ENCODE measurements at places on chromosomes 5 and 9.
A peak's percentile ranks its signal among the peaks of the same experiment; 100 is the strongest.

DNA sequence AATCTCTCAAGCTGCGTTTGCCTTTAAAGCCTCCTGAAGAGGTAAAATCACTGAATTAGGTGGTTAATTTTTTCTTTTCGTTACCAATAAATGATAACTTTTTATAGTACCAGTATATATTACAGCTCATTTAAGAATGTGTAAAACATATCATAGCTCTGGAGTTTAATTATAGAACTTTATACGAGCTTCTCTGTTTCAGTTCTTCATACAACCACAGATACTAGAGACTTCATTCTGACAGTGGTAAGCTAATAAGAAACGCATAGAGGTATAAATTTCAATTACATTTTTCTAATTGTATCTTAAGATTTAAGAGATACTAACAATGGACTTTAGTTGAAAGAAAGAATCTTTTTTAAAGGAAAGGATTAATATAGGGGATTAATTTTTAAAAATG lies 73.9 kb downstream of the PBX3 start:
- DNase-seq = no peak

DNA sequence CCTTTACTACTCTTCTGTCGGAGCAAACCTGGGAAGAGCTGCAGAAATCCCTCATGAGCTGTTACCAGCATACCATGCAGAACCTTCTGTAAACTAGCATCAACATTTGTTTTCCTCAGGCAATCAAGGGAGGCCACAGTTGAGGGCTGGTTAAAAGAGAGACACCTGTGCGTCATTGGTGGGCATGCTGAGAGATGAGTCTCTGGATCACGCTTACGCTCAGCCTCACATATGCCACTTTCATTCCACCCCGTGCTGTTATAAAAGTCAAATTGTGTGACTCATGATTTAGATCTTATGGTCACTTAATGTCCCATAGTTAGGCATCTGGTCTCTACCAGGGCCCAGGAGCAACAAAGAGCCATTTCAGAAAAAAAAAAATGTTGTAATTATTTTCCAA lies 18.1 kb upstream of the ICE1 start:
- DNase-seq = no peak

GRCh38 chr5:17872204-17872603 lies 237.9 kb downstream of the TAF11L14 start:
- DNase-seq = no peak

- no peak for DNase-seq
These were observed 529 bp upstream of the TPM2 start for GRCh38 chr9:35690294-35690613.

GRCh38 chr9:121700832-121701419 lies 49.5 kb downstream of the DAB2IP start:
- no peak for DNase-seq

GRCh38 chr9:93659044-93659836 lies 82.9 kb downstream of the PHF2 start:
- no peak for DNase-seq

DNA sequence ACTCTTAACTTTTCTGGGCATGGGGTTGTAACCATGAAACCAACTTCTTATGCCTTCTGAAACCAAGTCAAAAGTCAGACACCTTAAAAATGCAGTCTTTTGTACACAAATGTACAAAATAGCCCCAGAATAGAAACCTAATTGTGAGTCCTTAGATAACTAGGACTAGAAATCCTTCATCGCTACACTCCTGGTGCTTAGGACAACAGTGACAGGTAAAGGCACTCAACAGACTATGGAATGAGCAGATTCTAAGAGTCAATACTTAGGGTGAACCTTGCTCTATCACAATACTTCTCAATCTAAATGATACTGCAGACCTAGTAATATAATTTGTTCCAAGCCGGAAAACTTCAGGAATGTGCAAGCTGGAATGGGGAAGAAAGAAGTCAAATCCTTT lies 163.7 kb downstream of the PDE4D start:
- no peak for DNase-seq

GRCh38 chr9:91248707-91249106 lies 113.0 kb downstream of the AUH start:
- no peak for DNase-seq

DNA sequence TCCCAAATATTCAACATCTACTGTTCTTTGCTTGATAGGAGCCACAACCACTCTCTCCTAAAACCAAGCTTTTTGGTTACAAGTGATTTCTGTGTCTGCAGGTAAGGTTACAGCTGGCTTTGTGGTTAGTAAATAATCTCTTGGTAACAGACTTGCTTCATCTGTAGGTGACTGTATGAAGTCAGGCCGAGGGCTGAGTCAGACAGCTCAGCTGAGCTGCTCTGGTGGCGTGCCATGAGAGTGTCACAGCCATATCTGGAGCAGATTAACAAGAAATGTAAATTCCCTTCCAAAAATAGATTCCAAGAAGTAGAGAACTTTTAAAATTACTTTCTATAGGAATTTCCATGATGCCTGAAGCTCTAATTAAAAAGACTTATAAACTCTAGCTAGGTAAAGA lies 23.7 kb upstream of the TAS2R1 start:
- DNase-seq = no peak

- DNase-seq = peak; percentile 24
These were observed 1.1 kb downstream of the FEM1C start for GRCh38 chr5:115543365-115544042.

DNA sequence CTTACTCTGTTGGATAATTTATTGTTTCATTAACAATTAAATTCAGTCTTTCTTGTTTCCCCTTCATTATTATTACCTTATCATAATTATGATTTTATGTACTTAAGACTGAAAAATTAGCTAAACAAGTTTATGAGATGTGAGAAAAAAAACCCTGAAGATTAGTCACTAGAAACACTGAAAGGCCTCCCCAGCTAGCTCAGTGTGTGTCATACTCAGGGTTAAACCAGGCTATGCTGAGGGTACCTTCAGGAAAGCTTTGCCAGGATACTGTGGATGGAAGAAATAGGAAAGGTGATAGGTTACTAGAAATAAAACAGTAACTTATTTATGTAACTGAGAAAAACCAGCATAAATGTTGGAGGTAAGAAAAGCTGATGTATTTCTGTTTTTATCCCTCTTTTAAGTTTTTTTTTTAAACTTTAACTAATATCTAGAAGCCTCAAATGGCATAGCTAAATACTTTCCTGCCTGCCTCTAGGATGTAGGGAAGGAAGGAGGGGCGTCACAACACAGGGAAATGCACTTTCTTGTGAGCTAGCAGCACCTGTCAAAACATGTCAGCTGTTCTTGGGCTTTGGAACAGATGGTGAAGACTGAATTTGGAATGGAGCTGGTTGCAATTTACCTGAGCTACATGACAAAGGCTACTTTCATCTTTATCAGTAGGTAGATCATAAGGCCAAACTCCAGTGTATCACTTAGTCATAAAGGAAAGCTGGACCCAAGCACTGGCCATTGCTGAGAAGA lies 24.2 kb downstream of the NMRK1 start:
- no peak for DNase-seq

DNA sequence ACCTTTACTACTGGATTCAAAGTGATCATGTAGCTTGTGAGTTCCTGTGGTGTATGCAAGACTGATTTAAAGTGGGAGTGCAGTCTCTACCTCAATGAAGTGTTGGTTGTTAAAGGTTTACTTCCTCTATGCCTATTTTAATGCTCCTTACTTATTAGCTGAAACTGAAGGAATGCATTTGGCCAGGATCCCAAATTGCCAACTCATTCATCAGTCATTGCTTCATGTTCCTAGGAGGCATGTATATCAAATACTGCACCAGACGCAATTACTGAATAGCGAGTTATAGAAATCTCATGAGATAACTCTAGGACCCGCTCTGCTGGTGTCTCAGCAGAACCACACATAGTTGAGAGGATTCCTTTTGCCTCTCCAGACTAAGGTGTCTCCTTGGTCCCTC lies 143.0 kb upstream of the RPS23 start:
- DNase-seq = no peak

GRCh38 chr9:115799734-115800133 lies 353.9 kb upstream of the PAPPA start:
- DNase-seq = no peak

DNA sequence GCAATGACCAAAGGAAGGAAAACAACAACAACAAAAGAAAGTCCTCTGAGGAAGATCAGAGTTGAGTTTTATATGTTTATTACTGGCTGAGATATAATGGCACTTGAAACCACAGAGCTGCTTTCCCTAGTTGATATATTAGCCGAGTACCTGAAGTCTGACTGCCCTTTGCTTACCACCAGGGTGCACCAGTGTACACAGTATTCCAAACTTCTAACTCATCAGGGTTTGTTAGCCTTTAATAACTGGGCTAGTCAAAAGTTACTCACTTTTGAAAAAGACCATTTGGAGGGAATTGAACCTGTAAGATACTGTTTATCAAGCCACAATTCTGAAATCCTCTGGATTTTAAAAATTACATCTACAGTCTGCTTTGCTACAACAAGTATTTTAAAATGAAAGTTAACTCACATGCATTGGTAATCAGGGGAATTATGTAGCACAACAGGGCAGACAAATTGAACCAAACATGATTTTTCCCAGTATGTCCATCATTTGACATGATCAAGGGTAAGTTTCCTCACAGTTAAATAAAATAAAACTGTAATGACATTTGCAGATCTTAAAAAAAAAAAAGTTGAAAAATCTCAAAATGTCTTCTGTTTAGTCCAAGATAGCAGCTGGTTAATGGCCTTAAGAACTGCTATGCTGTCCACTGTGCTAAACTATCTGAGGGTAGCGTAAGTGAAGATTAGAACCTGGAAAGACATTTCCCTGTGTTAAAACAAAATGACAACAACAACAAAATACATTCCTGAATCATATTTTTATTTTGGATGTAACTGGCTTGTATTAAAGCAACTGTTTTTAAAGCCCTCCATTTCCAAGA lies 57.3 kb upstream of the C6 start:
- no peak for DNase-seq

GRCh38 chr9:120755810-120756434 lies 37.3 kb downstream of the FBXW2 start:
- peak; percentile 29 for DNase-seq

DNA sequence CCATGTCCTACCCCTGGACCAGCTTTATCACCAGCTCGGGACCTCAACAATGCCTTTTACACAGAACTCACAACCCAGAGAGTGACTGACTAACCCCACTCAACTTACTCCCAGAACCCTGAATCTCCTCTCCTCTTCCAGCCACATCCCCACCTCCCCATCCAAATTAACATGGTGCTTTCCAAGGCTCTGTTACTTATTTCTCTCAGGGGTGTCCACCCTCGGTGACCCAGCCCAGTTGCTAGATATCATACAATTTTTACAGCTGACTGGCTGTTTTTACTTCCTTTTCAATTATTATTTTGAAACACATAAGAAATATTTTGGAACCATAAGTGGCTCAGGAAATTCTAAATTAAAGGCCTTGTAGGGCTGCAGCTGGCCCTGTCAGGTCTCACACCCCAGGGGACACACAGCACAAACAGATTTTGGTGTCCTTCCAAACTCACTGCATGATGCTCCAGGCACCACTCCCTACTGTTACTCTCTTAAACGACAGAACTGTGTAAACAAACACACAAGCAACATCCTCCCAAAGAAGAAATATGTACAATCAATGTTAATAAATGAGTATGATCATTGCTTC lies 180.6 kb downstream of the ADAMTS12 start:
- no peak for DNase-seq

DNA sequence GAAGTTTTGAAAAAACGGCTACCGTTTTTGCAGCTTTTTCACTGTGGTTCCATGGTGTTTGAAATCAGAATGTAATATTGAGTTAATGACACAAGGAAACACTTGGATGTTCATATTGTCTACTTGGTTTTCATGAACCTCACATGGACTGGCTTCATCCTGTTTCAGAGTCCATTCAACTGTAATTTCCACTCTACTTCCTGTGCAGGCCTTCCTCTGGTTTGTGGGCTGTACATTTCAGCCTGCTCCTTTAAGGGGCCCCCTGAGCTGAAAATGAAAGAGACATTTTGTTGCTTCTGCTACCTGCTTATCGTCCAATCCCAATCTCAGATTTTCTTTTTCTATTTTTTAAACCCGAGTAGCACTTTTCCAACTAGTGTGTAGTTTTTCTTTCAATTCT lies 41.8 kb upstream of the CDKN2B start:
- DNase-seq = no peak

DNA sequence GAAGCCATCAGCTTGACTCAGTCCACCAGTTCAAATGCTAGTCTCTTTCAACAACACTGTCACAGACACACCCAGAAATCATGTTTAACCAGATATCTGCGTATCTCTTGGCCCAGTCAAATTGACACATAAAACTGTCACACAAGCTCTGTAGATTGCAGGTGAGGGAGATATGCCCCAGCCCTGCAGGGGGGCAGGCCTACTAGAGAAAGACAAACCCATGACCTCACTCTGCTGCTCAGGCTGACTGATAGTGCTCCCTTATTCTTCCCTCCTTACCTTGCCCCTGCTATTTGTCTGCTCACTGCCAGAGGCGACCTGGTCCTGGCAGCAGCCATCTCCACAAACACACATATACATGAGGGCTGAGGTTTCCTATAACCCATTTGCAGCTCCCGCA lies 351.3 kb downstream of the DRD1 start:
- no peak for DNase-seq

DNA sequence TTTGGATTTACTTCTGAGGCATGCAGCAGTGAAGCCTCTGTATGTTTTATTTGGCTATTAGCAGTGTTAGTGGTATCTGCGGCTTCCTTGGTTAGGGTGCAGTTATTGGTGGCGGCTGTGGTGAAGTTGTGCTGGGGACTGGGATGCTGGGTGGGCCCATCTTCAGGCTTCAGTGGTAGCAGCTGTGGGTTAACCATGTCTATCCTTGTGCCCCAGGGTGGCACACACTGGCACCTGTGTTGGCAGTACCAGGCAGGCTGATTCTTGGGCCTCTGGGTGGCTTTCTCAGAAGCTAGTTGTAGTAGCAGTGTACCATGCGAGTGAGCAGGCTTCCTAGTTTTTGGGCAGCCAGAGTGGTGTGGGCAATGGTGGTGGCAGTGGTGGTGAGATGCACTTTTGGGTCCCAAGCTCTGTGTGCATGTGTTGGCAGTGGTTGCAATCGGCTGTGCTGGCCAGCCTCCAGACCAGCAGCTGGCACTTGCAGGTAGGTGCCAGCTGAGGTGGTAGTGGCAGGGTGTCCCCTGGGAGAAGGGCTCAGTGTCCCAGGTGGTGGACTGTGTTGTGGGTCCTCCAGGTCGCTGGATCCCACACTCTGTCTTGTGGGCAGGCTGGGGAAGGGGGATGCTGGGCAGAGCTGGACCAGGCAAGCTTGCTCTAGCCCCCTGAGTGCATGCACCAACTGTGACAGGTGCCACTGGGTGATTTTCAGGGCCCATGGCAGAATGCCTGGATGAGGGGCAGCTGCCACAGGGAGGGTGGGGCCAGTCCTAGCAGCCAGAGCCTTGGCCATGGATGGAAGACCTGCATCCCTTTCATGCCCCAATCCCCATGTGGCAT lies 13.6 kb downstream of the AHRR start:
- no peak for DNase-seq

GRCh38 chr5:172188893-172189692 lies 1.1 kb upstream of the STK10 start:
- no peak for DNase-seq

- DNase-seq = no peak
These were observed 2.3 kb upstream of the AK3 start for GRCh38 chr9:4743131-4743875.

Measured in T-helper 17 cell (primary cell).